Stimulated activated CD4-positive, alpha-beta T cell treated with anti-CD3 and anti-CD28 coated beads, Interleukin-1b, Interleukin-23, amount 100 ng/mL, for 1 hour (primary cell): ENCODE measurements at places on chromosomes 2 and 18.

GRCh38 chr2:75336451-75336850 lies 137.1 kb upstream of the TACR1 start:
- no peak for DNase-seq

DNA sequence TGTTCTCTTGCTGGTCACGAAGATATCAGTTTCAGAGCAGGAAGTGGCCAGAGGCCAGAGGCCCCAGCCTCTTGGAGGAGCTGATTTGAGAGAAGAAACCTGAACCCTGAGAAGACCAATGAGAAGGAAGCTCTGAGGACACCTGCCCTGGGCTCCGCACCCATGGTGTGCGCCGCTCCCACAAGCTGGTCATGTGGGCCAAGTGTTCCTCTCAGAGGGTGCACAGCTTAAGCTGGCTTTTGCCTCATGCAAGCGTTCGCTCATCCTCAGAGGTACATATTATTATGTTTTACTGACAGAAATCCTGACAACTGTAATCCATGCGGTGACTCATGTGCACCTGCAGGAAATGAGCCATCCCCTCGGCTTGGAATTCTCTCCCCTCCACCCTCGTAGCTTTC lies 316.1 kb upstream of the MYT1L start:
- no peak for DNase-seq

- no peak for DNase-seq
Measured at GRCh38 chr2:37326866-37327634, 2.4 kb upstream of the PRKD3 start.

- no peak for DNase-seq
Measured at GRCh38 chr18:71827301-71827700, 716.8 kb downstream of the CBLN2 start.

DNA sequence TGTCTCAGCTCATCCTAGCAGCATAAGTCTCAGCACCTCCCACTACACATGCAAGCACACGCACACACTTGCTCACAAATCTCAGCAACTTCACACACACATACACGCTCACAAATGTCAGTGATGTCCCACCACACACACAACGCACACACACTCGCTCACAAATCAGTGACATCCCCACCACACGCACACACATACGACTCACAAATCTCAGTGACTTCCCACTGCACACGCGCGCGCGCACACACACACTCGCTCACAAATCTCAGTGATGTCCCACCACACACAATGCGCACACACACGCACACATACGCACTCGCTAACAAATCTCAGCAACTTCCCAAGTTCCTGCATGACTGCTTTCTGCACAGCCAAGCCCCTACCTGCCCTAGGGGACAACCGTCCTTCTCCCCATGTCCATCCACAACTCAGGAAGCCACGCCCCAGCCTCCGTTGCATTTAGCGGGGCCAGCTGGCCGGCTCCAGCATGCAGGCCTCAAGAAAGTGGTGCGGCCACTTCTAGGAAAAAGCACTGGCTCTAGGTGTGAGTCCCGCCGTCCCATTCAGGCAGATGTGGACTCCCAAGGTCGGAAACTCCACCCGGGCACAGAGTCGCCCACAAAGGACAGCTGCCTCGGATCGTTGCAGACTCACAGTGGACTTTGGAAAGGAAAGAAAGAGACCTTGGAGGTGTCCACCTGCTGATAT lies 180.1 kb upstream of the SALL3 start:
- DNase-seq: no peak

GRCh38 chr2:174444761-174445160 lies 42.1 kb downstream of the GPR155 start:
- DNase-seq: no peak

DNA sequence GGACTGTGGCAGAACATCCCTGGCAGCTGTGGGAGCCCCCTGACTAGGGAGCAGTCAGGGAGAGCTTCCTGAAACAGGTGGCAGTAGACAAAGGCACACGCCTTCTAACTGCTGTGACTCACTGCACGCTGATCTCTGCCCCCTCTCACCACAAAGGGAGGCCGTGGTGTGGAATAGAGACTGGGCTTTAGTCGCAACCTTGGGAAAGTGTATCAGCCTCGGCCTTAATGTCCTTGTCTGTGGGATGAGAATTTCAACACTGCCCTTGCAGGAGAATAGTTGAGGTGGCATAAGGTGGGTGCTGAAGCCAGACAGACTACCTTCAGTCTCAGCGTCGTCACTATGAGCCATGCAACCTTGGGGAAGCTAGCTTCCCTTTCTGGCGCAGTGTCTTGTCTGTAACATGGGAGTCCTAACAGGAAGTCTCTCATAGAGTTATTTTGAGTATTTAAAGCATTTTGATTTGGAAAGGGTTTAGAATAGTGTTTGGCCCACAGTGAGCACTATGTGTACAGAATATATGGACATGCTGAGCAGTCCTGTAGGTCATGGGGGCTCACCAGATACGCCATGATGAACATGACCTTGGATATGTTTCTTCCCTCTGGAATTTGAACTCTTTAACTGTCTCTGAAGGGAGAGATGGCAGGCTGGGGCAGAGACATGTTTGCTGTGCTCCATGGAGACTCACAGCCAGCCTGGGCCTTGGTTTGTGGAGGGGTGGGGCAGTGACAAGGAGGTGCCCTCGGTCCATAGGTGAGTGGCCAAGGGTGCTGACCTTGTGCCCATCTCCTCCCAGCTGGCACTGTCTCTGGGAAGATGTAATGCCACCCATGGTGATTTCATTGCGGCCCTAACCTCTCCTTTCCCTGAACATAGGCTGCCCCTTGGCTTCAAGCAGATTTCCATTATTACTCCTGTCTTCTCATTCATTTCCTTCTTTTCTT lies 29.5 kb upstream of the SMAD7 start:
- DNase-seq: no peak

GRCh38 chr2:65351234-65351947 lies 81.0 kb downstream of the SPRED2 start:
- DNase-seq: no peak

- DNase-seq: peak; percentile 40
Measured at GRCh38 chr2:26942543-26943295, 27.7 kb upstream of the MAPRE3 start.

DNA sequence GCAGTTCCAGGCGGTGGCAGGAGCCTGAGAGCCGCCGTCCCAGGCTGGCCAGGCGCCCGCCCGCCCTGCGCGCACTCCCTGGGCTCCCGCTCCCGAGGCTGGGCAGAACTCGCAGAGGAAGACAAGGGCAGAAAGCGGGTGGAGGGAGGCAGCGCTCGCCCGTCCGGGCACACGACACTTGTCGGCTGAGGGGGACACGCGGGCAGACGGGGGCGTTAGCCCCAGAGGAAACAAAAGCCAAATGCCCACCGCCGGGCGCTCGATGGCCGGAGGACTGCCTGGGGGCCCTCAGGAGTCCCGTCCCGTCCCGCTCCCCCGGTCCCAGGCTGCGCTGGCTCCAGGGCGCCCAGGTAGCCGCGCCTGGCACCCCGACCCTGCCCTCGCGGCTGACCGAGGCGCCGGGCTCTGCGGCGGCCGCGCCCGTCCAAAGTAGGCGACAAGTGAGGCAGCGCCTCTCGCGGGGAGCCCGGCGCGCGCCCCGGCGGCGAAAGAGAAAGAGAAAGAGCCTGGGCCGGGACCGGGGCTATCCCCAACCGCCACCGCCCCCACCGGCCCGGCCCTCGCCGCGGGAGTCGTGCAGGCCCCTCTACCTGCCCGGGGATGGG lies 491 bp downstream of the L3MBTL4 start:
- no peak for DNase-seq

DNA sequence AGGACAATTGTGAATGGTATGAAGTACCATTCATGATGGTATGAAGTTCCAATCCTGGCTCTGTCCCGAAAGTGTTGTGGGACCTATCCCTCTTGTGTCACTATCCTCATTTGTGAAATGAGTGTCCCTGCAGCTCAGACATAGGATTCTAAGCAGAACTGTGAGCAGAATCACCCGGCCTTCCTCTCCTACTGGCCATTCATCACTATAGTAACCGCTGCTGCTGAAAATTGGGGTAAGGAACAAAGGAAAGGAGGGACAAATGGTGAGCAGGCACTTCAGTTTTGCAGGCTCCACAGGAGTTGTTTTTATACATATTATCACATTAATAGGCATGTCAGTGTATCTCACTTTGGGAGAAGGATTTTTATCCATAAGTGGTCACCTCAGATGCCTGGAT lies 27.4 kb downstream of the SMYD1 start:
- no peak for DNase-seq

DNA sequence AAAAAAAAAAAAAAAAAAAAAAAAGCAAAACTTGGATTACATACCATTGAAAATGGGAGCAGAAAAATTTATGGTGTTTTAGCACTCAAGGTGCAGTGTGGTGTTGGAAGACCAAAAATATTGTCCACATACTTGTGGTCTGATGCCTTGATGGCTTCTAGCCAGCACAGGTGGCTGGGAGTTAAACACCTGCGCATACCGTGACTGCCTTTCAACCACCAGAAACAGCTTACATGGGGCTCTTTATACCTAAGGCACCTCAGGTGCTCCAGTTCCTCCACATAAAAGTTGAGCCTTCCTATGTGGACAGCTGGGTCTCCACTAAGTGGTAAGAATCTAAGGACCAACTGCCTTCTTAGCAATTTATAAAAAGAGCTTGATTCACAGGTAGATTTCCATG lies 802.6 kb upstream of the CELF4 start:
- no peak for DNase-seq

DNA sequence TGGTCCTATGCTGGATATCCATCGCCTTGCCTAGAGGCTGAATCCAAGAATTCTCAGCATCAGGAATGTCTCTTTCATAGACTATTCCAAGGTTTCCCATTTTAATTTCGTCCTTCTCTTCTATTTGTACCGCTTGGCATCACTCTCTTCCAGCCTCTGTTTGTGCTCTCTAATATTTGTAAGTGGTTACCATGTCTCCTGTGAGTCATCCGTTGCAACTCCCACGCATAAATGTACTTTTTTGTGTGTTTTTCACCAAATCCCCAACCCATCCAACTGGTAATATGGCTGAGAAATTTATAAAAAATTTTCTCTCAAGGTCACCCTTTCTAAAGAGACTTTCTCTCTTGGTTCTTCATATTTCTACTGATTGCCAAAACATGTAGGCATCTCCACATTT lies 21.8 kb downstream of the COLEC12 start:
- DNase-seq: no peak

- no peak for DNase-seq
Measured at GRCh38 chr2:9451231-9451630, 23.1 kb upstream of the IAH1 start.

- DNase-seq: no peak
Measured at GRCh38 chr2:197311421-197312033, 947 bp upstream of the ANKRD44 start.

DNA sequence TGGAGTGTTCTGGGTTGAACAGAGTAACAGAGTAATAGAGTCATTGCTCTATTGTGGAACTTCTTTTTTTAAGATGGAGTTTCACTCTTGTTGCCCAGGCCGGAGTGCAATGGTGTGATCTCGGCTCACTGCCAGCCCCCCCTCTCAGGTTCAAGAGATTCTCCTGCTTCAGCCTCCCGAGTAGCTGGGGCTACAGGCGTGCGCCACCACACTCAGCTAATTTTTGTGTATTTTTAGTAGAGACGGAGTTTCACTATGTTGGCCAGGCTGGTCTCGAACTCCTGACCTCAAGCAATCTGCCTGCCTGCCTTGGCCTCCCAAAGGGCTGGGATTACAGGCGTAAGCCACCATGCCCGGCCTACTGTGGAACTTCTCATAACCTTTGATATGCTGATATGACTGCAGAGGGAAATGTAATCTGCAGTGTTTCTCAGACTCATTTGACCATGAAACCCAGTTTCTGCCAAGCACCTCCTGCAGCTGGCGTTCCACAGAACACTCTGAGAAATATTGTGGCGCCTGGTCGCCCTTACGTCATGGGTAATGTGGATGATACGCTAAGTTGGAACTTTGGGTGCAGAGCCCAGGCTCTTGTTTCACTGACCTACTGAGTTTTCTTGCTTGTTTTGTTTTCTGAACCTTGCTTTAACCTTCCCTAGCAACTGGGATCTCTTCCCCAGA lies 213.8 kb downstream of the BCL2 start:
- no peak for DNase-seq

DNA sequence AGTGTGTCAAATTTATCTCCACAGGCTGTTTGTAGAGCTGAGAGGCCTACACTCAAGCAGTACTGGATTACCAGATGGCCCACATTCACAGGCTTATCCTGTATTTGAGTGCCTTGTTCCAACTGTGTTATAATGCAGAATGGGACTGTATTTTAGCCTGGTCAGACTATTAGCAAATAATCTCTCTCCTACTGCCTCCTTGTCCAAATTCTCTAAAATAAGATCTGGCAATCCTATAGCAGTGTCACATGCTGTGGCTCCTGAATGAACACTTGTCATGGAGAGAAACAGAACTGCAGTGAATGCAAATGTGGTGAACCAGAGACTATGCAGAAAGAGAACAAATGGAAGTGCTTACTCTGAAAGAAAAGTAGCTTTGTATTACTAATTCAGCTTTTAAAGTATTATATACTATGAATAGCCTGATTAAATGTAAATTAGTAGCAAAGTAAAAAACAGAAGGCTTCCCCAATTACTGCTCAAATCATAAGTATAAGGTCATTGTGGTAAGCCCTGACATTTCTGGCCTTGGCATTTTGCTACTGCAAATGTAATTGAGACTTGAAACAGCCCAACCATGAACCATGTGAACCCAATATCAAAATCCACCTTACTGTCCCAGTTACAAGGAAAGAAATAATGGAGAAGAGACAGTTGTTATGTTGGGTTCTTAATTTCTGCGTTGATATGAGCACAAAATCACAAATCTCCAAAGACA lies 80.0 kb downstream of the MAP4K3 start:
- no peak for DNase-seq
